A549 treated with AZD2906 at 1 μM for 4 hours (cell line): ENCODE measurements at places on chromosomes 2 and 18. TPM values are rescaled to one million over a fixed set of nuclear protein-coding genes. Genes with fewer than 3 reads are reported as not detected.

Gene SLC16A14
- 0.64 to 1.1 TPM (median 0.83 TPM) in 5 replicates for total RNA-seq

Gene TSPYL6
- not detected in 5 replicates for total RNA-seq

Gene ALPG
- total RNA-seq = 0.33 to 0.55 TPM (median 0.50 TPM) in 5 replicates

Gene EVX2
- total RNA-seq = 0.01 TPM in 1 of 5 replicates, not detected in the others

Gene WBP1
- 49.4 to 85.1 TPM (median 81.5 TPM) in 5 replicates for total RNA-seq

Gene KCNIP3
- 1.4 to 2.4 TPM (median 2.2 TPM) in 5 replicates for total RNA-seq

Gene CRYBA2
- total RNA-seq = 0.10 to 0.25 TPM in 2 of 5 replicates, not detected in the others

Gene RUFY4
- 0.08 TPM in 1 of 5 replicates, not detected in the others for total RNA-seq
